ENCODE measurements at places on chromosomes 7 and 10.

DNA sequence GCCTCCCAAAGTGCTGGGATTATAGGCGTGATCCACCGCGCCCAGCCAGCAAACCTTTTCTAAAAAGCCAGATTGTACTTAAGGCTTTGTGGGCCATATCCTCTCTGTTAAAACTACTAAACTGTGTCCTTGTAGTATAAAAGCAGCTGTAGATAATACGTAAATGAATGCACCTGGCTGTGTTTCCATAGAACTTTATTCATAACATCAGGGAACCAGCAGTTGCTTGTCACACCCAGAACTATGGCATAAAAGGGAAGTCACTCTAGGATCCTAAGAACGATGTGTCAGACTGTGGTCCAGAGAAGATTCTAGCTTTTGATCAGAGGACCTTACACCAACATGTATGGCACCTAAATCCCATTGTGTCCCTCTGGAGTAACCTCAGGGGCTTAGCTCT is 63.0 kb downstream of the DENND2A start:
- DNase-seq = no peak

- DNase-seq = no peak
Observed at GRCh38 chr7:4010923-4011656, 671.0 kb upstream of the FOXK1 start.

- peak; percentile 46 for DNase-seq
Observed at GRCh38 chr10:102781921-102782557, 38.3 kb downstream of the WBP1L start.

GRCh38 chr7:39464350-39465054 is 101.7 kb upstream of the YAE1 start:
- DNase-seq = no peak

DNA sequence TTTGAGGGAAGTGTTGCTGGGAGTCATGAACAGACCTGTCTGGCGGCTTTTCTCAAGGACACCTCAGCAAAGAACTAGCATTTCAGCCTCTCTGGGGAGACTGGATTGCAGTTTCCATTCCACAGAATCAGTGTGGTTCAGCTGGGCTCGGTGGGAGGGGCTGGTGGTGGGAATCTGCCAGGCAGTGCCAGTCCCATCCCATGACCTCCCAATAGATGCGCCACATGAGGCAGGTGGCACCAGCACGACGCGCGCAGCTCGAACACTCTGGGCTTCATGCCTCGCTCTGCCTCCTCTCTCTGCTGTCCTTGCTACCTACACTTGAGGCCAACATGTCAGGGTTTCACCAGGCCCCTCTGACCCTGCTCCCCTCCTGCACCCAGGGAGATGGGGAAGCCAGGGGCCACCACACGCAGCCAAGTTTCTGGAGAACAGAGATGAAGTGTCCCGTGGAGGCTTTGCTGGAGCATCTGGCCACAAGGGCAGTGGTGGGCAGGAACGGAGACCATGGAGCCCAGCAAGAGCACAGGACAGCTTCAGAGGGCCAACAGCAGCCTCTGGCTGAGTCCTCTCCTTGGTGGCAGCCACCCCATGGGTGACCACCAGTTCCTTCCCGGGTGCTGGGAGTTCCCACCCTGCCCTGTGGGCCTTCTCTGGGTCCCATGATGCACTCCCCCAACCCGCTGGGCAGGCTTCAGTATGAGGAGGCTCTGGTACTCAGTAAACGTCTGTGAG is 2.3 kb downstream of the NACAD start:
- no peak for DNase-seq

DNA sequence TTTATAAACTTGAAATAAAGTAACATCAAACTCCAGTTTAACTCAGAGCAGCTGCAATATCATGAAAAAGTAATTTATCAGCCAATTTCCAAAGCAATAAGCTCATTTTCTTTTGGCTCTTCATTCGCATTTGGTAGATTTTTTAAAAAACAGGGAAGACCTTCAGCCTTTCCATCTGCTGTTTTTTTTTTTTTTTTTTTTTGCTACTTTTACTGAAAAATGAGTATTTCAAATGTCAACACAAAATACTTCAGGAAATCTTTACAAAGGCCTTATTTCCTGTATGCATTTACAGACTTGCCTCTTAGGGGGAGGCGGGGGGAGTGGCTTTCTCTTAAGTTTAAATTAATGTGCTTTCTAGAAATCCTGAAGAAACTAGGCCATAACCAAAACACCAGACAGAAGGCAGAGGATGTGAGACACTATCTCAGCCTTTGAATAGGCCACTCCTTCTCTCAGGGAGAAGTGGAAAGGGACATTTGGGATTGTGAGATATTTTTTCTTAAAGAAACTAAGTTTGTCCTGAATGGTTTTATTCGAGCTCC is 91.8 kb downstream of the COL28A1 start:
- DNase-seq = no peak

DNA sequence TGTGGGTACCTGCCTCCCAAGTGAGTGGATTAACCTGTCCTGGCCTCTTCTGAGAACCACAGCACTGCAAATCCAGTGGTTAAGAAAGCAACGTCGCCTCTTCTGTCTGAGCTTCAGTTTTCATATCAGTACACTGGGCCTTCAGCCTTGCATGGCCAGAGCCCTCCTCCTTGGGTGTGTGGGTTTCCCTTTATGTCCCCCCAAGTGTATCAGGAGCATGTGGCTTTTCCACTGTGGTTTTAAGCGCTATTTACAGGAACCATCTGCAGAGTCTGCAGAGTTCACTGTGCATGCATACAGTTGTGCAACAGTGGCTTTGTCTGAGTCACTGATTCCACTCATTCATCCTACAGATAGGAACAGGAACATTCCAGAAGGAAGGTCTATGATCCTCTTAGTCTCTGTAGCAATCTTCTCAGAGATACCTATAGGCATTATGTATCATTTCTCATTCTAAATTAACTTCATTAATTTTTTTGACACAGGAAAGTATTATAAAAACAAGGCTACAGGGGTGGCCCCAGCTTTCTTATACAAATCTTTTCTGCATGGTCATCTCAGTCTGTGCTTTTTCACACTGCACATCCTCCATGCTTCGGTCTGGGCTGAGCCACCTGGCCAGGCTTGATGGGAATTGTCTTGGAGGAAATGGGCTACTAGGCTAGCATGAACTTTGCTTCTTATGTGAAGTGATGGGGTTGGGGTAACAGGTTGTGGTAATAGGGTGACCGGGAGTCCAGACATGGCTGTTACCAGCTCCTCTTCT is 17.1 kb downstream of the MBL2 start:
- peak; percentile 60 for DNase-seq

- no peak for DNase-seq
Observed at GRCh38 chr10:124204726-124205125, 111.3 kb upstream of the CHST15 start.

GRCh38 chr7:126635545-126635944 is 617.2 kb downstream of the GRM8 start:
- no peak for DNase-seq

GRCh38 chr7:1412322-1413261 is 46.7 kb downstream of the MICALL2 start:
- DNase-seq = peak; percentile 78

GRCh38 chr7:28661826-28662595 is 249.7 kb downstream of the CREB5 start:
- DNase-seq = no peak

- peak; percentile 42 for DNase-seq
Observed at GRCh38 chr7:142956951-142957623, 5.1 kb downstream of the KEL start.

GRCh38 chr10:18476076-18476647 is 175.2 kb downstream of the NSUN6 start:
- DNase-seq = no peak

Data from RPMI7951 (cell line).